ENCODE measurements at places on chromosomes 5 and 9.

- DNase-seq: no peak
Measured at GRCh38 chr5:155015239-155015638, 1.7 kb downstream of the KIF4B start.

DNA sequence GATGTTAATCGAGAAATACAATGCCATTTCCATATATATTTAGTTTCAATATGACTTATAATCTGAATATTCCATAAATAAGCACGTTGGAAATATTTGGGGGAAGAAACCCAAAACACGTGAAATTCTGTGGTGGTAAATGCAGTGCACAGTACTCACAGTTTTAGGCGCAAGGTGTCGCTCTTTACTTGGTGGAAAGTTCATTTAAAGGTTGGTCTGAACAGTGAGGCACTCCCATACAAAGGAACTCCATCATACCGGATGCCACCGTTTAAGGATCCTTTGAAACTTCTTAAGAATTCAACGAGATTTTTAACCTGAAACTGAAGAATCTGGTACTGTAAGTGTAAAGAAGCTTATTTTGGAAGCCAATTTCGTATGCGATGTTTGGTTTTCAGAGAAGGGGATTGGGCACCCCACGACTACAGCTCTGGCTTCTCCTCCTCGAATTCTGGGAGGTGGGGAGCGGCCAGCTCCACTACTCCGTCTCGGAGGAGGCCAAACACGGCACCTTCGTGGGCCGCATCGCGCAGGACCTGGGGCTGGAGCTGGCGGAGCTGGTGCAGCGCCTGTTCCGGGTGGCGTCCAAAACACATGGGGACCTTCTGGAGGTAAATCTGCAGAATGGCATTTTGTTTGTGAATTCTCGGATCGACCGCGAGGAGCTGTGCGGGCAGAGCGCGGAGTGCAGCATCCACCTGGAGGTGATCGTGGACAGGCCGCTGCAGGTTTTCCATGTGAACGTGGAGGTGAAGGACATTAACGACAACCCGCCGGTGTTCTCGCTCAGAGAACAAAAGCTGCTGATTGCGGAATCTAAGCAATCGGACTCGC is at the start of gene PCDHA11:
Gene PCDHA11 (plus strand): TSS at position 237 of the 834 bp plus-strand sequence. CDS start 147 bp downstream, at position 384.
- peak; percentile 53 for DNase-seq

GRCh38 chr9:37191403-37192089 is 71.2 kb downstream of the ZCCHC7 start:
- DNase-seq: no peak

GRCh38 chr5:102715082-102715807 is 39.9 kb upstream of the PAM start:
- peak; percentile 35 for DNase-seq

DNA sequence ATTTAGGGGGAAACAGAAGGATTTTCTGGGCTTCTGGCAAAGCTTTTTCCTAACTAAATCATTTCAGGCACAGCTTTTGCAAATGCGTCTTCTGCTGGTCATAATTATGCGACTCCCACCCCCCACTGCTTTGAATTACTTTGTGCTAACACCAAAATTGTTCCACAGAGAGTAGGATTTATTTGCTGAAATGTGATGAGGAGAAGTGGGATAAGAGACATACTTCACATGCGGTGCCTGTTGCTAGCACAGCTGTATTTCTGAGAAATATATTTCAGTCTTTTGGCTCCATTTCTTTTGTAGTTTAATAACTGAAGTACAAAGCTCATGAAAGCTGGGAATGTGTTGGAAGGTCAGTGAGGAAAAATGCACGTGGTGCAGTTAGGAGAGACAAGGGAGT is 83.2 kb upstream of the TAS2R1 start:
- DNase-seq: no peak

DNA sequence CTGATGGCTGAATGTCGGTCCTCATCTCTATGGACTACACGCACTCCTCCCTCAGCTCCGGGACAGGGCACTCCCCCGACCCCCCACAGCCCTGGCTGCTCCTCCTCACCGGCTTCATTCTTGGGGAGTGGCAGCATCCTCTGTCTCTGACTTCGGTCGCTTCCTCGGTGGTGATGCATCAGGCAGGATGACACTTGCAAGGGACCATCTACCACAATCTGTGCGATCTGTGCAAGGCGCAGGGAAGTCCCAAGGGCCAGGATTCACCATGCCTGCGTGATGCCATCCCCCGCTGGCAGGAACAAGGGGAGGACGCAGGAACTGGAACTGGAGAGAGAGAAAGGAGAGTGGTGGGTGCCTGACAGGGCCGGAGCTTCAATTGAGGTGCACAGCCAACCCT is 2.2 kb upstream of the CACNA1B start:
- DNase-seq: no peak

GRCh38 chr5:124772457-124773200 is 26.2 kb upstream of the ZNF608 start:
- no peak for DNase-seq

DNA sequence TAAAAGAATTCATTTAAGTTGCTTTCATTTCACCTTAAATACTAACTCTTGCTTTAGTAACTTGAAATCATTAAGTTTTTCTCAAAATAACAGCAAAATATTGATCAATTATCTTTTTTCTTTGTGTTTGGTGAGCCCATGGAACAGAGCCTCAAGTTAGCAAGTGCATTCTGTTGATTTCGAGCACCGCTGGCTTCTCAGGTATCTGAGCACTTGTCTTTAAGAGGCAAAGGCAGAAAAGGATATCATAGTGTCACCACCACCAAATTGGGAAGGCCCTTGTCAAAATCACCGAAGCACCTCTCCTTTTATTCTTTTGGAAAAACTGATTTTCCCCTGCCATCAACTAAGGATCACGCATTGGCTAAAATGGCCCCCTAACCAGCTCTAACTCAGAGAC is 17.1 kb upstream of the CTNNAL1 start:
- no peak for DNase-seq

GRCh38 chr9:70988551-70988950 is 132.9 kb downstream of the TRPM3 start:
- DNase-seq: no peak

GRCh38 chr9:127578952-127579853 is 32.9 kb upstream of the STXBP1 start:
- DNase-seq: peak; percentile 86

- no peak for DNase-seq
Measured at GRCh38 chr5:107937204-107937603, 266.5 kb upstream of the EFNA5 start.

DNA sequence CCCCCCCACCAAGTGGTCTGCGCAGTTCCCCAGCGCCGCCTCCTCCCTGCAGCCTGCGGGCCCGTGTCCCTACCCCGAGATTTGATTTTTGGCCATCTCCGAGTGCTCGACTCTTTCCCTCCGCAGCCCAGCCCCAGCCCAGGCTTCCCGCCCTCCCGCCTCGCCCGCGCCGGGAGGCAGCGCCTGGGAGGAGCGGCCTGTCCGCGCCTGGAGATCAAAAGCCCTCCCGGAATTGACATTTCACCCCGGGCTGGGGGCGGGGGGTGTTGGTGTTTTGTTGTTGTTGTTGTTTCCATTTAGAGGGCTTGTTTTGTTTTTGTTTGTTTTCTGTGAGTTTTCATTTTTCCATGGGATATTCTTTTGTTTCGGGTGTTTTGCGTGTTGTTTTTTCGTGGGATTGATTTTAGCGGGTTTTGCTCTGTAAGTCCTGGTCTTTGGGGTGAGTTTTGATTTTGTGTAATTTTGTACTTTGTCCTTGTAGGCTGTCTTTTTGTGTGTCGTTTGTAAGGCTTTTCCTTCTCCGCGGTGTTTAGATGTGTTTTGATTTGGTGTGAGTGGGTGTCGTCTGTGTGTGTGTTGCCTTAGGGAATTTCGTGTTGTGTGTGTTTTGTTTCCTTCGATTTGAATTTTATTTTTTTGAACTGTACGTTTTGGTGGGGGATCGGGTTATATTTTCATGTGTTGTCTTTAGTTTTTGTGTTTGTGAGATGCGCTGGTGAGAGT is 1.7 kb upstream of the PAX5 start:
- no peak for DNase-seq

GRCh38 chr9:134562146-134562849 is 79.3 kb upstream of the COL5A1 start:
- DNase-seq: no peak

DNA sequence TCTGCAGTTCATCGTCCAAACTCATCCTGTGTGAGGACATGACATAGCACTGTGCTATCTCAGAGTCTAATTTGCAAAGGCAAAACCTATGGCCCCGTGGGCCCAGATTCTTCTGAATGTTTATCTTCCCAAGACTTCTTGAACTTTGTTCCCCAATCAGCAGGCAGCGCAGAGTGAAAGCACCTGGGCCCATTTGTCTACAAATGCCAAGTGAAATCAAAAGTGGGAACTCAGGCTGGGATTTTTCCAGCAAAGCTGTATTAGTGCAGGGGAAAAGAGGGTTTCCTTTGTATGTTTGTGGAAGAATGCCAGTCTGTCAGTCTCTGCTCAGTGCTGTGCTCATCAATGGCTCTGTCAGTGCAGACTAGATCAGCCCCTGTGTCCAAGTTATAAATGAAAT is 55.8 kb downstream of the FOXD1 start:
- DNase-seq: no peak

- DNase-seq: peak; percentile 78
Measured at GRCh38 chr5:55232985-55233928, at the start of gene CCNO. TSS of gene CCNO (minus strand) at chr5:55233608. CDS start at chr5:55233523, 85 bp downstream.

- no peak for DNase-seq
Measured at GRCh38 chr5:110034056-110034600, 344.4 kb downstream of the MAN2A1 start.

DNA sequence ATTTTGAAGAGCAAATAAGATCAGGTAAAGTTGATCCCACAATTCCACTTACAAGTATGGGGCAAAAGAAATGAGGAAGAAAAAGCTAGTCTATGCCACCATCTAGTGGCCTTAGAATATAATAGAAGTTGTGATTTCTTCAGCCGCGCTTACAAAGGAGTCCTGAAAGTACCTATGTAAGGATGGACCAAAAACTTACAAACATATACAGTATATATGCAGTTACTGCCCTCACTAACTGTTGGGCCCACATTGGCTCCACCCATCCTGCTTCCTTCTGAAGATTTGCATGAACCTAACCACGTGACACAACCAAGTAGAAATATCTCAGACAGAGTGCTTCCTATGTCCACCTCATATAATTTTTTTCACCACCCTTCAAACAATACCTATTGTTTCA is 11.7 kb upstream of the OR13D1 start:
- DNase-seq: peak; percentile 22

GRCh38 chr9:33158843-33159776 is 8.0 kb downstream of the B4GALT1 start:
- DNase-seq: no peak

- DNase-seq: no peak
Measured at GRCh38 chr5:62475072-62475471, 62.5 kb downstream of the IPO11 start.

DNA sequence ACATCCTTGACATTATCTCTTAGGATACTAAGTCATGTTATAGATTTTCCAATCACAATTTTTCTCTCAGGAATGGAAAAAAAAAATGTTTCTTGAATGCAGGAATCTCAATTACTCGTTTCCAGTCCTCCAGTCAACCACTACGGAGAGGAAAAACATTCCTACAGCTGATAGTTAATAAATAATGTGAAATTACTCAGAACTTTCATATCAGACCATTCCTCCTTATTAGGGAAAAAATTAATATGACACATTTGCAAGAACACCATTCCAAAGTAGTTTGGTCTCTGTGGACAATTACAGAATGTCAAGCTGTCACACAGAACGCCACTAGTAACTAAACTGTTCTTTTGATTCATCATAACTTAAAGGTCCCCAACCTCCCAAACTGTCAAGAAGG is 31.5 kb downstream of the MED27 start:
- DNase-seq: no peak

DNA sequence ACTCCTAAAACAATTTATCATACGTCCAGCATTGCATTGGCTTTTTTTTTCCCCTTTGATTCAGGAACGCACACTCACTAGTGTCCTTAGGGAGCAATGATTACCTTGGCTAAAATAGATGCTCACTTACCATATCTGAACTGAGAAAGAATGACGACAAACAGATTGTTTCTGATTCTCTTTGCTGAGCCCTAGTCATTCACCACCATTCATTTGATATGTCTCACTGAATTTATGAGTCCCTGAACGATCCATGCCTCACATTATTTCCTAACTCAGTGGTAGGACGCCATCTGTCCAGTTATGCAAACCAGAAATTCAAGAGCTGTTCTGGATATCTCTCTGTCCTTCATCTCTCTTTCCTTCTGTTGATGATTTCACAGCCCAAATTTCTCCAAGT is 39.3 kb upstream of the DAB2 start:
- DNase-seq: no peak

DNA sequence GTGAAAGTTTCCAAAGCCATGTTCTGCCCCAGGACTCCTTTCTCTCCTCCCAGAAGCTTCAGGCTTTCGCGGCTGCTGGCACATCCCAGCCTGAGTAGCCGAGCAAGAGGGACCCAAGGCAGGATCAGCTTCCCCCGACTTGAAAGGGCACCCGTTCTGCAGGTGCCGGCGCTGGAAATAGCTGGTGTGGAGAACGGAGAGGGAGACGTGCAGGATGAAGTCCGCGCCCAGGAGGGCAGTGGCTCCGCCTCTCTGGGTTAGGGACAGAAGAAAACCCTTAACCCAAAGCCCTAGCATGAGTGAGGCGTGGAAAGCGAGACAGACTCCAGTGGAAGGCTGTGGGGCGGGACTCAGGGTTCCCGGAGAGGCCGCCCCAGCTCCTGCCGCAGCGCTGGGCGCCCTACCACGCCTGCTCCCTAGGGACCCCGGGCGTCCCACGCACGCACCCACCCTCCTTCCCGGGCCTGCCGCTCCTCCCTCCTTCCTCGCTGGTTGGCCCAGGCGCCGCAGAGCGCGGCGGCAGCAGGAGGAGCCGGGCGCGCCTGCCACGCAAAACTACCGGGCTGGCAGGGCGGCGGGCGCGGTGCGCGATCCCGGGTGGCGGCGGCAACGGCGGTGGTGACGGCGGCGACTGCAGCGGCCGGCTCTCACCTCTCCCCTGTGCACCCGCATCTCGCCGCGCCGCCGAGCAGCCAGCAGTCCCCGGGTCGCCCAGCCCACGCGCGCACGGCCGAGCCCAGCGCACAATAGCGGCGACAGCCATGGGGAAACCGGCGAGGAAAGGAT is at the start of gene SLC1A1:
Gene SLC1A1 (plus strand): TSS at position 550 of the 786 bp plus-strand sequence. CDS start 212 bp downstream, at position 762.
- peak; percentile 70 for DNase-seq

DNA sequence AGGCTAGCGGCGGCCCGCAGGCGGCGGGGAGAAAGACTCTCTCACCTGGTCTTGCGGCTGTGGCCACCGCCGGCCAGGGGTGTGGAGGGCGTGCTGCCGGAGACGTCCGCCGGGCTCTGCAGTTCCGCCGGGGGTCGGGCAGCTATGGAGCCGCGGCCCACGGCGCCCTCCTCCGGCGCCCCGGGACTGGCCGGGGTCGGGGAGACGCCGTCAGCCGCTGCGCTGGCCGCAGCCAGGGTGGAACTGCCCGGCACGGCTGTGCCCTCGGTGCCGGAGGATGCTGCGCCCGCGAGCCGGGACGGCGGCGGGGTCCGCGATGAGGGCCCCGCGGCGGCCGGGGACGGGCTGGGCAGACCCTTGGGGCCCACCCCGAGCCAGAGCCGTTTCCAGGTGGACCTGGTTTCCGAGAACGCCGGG is 253 bp downstream of the SLC12A2 start:
- DNase-seq: peak; percentile 18
